ENCODE measurements at places on chromosomes 7 and 10.
A peak's percentile ranks its signal among the peaks of the same experiment; 100 is the strongest.

DNA sequence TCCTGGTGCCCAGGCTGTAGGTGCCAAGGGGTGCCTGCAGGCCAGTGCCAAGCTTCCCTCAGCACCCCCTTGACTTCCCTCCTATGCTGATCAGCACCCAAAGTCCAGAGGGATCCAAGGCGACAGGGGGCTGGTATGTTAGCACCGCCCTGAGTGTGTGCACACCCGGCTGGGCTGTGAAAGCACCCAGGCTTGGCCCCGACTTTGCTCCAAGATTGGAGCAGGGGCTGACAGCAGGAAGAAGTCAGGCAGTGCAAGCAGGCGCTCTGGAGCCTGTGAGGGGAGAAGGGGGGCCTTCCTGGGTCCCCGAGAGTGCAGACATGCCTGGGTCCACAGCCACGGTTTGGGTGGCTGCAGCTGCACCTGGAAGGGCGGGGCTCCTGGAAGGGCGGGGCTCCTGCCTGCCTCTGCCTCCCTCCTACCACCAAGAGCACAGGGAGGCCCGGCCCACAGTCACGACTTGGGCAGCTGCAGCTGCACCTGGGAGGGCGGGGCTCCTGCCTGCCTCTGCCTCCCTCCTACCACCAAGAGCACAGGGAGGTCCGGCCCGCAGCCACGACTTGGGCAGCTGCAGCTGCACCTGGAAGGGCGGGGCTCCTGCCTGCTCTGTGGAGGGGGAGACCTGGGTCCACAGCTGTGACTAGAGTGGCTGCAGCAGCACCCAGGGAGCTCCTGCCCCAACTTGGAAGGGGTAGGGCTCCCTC, 30.2 kb upstream of the ZMYND11 start:
- no peak for DNase-seq

GRCh38 chr7:12422554-12423320, 19.1 kb upstream of the VWDE start:
- no peak for DNase-seq

- DNase-seq, result no peak
Observed at GRCh38 chr10:92124616-92125143, 166.2 kb downstream of the CPEB3 start.

GRCh38 chr10:133529576-133529946, 2.4 kb downstream of the CYP2E1 start:
- no peak for DNase-seq

DNA sequence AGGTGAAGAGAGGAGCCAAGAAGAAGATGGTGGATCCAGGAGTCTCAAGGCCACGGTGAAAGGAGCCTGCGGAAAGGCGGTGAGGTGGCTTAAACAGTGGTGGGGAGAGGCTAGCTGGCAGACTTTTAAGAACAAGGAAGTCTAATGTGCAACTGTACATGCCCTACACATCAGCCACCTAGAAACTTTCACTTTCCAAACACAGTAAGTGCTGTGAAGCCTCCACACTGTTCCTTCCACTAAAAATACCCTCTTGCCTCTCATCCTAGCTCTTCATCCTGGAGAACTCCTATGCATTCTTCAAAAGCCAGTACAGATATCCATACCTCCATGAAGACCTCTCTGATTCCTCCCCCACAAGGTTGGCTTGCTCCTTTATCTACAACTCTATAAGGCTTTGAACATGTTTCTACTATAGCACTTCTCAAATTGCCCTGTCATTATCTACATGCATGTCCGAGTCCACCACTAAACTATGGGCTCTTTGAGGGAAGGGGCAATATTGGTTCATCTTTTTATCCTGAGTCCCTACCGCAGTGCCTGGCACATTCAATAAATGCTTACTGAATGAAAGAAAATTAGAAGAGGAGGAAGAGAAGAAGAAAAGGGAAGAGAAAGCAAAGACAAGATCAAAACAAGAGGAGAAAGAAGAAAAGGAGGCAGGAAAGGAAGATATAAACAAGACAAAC, 54.2 kb downstream of the DNAJC12 start:
- no peak for DNase-seq

DNA sequence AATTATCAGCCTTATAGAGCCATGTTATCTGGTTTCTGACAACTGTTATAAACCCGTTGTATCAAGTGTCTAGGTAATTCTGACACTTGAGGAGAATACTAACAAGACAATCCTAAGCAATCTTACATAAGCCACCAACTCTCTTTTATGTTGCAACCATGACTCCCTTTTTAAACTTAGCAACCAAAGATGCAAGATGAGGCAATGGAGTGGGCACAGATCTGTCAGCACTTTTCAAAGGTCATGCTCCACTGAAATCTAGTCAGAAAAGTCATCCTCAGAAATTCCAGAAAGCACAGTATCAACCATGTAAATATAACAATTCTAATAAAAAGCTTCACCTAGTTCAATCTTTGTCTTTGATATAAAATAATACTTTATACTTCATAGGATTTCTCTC, 77.0 kb upstream of the SEMA3A start:
- no peak for DNase-seq

- no peak for DNase-seq
Observed at GRCh38 chr10:12927896-12928295, 73.6 kb downstream of the CCDC3 start.

GRCh38 chr7:121275204-121275603, 53.6 kb upstream of the WNT16 start:
- DNase-seq, result no peak

DNA sequence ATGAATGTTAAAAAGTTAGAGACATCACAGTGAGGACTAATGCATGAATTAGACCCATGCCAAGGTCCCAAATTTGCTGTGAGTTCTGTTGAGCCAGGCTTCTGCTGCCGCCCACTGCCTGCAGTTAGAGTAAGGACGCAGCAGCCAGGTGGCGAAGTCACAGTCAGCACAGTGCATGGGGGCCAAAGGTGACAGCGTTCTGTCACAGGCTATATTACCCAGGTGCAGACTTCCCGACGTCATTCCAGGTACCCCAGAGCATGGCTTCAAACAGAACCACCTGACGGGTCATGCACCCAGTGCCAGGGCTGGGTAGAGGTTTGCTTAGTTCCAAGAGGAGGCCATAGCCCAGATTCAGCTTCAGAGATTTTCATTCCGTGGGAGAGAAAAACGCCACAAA, 33.9 kb upstream of the HMX3 start:
- DNase-seq, result no peak

GRCh38 chr10:70626056-70626455, 23.5 kb upstream of the PRF1 start:
- no peak for DNase-seq

DNA sequence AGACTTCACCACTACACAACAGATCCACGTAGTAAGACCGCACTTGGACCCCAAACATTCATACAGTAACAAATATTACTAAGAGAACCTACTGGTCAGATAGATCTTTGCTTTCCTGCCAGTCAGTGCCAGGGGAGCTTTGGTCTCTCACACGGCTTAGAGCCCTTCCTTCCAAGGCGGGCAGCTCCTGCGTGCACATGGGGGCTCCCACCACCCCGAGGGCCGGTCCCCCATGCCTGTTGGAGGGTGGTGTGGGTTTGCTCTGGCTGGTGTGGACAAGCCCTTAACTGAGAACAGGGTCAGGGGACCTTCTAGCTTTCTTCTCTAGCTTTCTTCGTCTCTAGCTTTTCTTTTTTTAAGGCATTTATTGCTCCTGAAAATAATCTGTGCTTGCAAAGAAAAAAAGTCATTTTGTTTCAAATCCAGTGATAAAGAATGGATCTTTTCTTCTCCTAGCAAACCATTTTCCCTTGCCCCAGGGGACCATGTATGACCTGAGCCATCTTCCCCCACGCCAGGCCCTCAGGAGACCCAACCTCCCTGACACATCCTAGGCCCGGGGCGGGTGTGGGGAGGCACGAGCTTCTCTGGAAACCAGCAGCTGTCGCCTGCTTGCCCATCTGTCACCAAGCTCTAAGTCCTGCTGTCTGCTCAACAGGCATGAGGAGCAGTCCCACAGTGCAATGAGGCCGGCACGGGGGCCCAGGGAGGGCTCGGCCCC, 591.1 kb downstream of the PTPRN2 start:
- DNase-seq, result no peak

DNA sequence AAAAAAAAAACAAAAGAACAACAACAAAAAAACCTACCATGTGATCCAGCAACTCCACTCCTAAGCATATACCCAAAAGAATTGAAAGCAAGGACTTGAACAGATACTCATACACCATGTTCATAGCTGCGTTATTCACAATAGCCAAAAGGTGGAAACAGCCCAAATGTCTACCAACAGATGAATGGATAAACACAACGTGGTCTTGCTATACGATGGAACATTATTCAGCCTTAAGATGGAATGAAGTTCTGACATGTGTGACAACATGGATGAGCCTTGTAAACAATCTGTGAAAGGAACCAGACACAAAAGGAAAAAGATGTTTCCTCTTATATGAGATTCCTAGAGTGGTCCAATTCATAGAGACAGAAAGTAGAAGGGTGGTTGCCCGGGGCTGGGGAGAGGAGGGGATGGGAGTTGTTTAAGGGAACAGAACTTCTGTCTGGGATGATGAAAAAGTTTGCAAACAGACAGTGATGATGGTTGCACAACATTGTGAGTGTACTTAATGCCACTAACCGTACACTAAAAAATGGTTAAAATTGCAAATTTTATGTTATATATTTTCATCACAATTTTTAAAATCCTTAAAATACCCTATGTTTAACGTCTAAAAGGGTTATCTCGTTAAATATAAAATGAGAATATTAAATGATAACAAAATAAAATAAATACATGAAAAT, 11.6 kb downstream of the CLEC2L start:
- DNase-seq, result no peak

- no peak for DNase-seq
Observed at GRCh38 chr7:120402079-120402767, 129.2 kb downstream of the KCND2 start.

- DNase-seq, result no peak
Observed at GRCh38 chr7:150753239-150753638, 16.0 kb downstream of the GIMAP5 start.

DNA sequence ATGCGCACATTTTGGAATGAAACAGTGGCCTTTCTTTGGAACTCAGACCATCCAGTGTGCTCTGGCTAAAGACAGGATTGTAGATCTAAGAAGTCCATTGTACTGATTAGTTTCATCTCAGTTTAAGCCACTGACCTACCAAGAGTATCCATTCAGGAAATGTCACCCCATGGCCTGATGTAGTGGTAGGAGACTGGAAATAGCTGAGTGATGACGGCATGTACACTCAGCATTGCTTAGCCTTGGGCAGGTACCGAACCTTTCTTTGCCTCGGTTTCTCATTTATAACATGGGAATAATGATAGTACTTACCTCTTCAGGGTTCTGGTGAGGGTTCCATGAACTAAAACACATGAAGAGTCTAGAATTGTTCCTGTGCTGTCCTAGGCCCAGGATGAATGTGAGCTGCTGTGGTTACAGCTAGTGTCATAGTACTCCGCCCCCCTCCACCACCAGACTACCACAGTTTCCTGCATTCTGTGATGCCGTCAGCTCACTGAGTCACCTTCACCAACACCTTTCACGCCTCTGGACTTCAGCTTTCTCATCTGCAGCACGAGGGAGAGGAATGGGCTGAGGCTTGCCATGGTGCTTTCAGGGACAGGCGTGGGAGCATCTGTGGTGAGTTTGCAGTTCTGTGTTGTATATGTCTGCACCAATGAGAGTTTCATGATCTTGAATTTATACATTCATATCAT, 484.0 kb upstream of the GALNT17 start:
- peak; percentile 78 for DNase-seq

- DNase-seq, result no peak
Observed at GRCh38 chr10:4947635-4948596, 15.3 kb upstream of the AKR1C1 start.

- DNase-seq, result no peak
Observed at GRCh38 chr10:132528064-132528691, 9.4 kb upstream of the INPP5A start.

GRCh38 chr10:91756286-91756685, 41.9 kb upstream of the TNKS2 start:
- DNase-seq, result no peak

DNA sequence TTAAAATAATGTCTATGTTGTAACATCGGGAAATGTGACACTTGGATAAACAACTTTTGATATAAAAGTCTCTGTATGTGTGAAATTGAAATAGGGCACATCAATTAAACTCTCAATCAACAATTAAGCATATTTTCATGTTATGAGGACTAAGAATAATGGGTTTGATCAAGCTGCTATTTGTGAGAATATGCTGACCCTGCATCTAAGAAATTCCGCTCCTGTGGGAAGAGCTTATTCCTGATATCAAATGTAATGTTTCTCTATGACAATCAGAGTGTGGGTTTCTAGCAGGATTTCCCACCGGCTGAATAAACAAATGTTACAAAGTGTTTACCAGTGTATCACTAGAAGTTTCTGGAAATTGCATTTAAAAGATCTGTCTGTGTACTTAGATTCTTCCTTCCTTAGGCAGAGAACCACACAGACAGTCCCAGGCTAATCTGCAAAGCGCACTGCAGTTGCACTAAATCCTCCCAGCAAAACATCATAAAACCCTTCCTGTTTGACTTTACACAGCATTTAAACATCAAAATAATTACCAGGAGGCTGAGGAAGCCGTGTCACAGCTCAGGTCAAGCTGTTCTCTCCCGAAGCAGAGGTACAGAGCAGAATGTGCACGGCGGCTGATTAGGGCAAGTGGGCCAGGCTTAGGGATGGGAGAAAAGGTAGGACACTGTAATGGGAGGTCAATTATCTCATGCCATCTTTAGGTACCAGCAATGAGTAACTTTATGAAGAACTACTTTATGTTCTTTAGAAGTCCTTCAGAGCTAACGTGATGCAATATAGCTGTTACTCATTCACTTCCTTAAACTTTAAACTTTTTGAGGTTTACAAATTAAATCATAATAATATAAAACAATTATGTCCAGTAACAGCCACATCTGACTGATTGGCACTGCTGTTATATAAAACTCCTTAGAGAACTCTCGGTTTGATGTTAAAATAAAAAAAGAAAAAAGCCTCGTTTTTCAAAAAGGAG, 109.1 kb upstream of the CTTNBP2 start:
- no peak for DNase-seq

- DNase-seq, result no peak
Observed at GRCh38 chr7:16879181-16879580, 2.6 kb downstream of the AGR3 start.

DNA sequence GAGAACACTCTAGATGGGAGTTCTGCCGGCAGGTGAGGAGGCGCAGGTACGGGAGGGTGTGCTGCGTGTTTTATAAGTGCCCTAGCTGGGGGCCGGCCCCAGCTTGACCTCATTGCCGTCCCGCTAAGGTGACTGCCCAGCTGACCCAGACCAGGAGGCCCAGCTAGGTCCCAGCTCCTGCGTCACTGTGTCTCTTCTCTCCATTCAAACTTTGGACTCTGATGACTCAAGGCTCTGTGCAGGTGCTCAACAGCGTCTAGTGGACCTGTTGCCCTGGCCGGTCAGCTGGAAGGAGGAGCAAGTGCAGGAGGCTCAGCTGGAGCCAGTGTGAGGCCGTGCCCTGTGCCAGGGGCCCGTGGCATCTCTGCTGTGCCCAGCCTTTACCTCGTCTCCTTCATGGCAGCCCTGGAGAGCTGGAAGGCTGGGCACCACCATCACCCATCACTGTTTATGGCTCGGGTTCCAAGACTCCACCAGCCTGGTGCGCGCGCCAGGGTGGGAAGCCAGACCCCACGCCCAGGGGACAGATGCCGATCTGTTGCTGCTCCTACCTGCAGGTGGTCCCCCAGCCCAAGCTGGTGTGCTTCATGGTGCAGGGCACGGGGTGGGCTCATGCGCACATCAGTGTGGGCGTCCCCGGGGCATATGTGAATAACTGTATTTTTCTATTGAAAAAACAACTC, 14.6 kb downstream of the LHPP start:
- no peak for DNase-seq

- DNase-seq, result no peak
Observed at GRCh38 chr7:125278318-125278717, 348.7 kb upstream of the POT1 start.

GRCh38 chr7:21454182-21454581, 26.3 kb downstream of the SP4 start:
- DNase-seq, result no peak

GRCh38 chr7:105816266-105816843, 60.0 kb downstream of the ATXN7L1 start:
- DNase-seq, result no peak
